ENCODE measurements at places on chromosomes 3 and 15. TPM values are rescaled to one million over a fixed set of nuclear protein-coding genes. Genes with fewer than 3 reads are reported as not detected.

DNA sequence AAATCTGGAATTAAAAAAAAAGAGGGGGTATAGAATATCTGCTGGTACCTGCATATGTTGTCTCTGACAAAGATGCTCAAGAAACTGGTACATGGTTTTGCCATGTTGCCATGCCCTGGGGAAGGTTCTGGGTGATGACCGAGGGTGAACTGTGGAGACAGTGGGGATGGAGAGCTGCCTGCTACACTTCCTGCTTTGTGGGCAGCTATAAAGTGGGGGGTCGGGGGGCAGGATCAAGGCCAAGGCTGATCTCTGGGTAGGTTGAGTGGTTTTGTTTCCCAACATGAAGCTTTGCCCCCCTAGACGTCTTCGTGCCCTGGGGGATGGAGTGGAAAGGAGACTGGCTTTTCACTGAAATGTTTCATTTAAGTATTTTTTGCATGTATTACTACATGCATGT, 74.6 kb downstream of the IQSEC1 start:
- no peak for DNase-seq

- DNase-seq, result no peak
Measured at GRCh38 chr15:71186267-71186666, 71.0 kb downstream of the THSD4 start.

A4GNT gene
- not detected for total RNA-seq

- DNase-seq, result no peak
Measured at GRCh38 chr3:158097081-158097592, 9.1 kb downstream of the SHOX2 start.

ITGA11 gene
- total RNA-seq, result 4.5 TPM

- no peak for DNase-seq
Measured at GRCh38 chr3:23701716-23702597, 103.8 kb upstream of the UBE2E1 start.

ATP13A5 gene
- total RNA-seq, result not detected

- no peak for DNase-seq
Measured at GRCh38 chr3:110625201-110625747, 446.3 kb upstream of the NECTIN3 start.

REC114 gene
- total RNA-seq, result not detected

DNA sequence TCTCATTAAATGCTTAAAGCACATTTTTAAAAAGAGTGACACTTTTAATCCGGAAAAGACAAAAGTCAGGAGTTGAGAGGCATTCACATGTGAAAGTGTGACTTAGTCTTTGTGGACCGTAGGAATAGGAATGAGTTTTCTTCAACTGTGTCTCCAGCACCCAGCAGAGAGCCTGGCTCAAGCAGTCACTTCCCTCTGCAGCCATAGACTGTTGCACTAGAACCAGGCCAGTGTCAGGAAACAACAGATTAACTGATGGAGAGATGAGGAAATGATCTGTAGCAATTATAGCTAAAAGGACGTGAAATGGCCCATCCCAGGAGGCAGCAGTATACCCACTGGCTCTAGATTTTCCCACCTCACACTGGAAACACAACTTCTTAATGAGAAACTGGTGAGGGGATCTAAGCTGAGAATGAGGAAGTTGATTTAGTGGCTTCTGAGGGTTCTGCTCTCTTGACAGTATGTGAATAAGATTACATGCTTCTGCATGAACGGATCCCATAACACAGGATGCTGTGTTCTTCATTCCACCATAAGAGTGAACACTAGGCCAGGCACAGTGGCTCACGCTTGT, 19.8 kb downstream of the CFAP92 start:
- DNase-seq, result no peak

DNA sequence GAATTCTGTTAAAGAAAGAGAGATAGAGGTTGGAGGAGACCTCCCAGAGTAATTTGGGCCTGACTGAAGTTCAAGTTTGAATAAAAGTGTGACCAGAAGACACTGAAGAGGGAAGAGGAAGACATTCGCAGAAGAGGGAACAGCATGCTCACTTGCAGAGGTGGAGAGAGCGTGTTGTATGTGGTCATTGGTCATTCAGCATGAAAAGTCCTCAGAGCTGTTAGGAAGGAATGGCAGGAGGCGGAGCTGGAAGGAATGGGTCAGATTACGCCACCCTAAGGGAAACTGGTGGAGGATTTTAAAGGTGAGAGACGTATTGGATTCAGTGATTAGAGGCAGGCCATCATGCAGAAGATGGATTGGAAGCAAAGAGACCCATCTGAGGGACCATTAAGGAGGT, 41.6 kb downstream of the IQCH start:
- no peak for DNase-seq

DNA sequence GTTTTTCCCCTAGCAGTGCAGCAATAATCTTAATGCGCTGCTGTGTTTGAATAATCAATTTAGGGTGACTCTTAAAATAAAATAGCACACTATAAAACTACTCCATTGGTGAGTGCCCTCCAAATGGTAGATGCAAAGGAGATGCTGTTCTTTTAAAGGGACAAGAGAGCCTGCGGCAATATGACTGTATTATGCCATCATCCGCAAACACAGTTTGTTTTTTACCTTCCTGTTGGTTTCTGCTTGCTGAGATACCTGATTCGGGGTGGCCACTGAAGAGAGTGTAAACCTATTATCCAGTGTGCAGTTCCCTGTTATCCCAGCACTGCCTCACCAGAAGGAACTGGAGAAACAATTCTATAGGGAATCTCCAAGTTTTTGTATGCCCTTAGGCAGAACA, 523.1 kb upstream of the TGFBR2 start:
- no peak for DNase-seq

TAGLN3 gene
- not detected for total RNA-seq

GRCh38 chr15:44295750-44296431, 7.4 kb downstream of the GOLM2 start:
- no peak for DNase-seq

DNA sequence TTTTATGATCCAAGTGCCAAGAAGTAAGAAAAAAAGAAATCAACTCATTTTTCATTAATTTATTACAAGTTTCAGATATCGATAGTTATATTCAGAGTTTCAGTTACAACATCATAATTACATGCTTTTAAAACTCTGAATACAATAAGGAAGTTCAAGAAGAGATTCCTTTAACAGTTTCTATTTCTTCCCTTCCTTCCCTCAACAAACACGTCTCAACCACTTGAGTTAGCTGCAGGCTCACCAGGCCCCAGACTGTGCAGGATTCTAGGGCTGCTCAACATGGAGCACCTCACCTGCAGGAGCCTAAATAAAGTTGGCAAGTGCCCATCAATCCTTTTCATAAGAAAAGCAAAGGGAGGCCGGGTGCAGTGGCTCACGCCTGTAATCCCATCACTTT, 79.2 kb upstream of the FNDC3B start:
- DNase-seq, result no peak

- DNase-seq, result no peak
Measured at GRCh38 chr15:43268111-43269105, 1.7 kb upstream of the TGM5 start.

- no peak for DNase-seq
Measured at GRCh38 chr15:43093026-43093425, 12.8 kb downstream of the UBR1 start.

GRCh38 chr15:82536409-82537350, 3.6 kb downstream of the RPS17 start:
- no peak for DNase-seq

SLC22A13 gene
- total RNA-seq, result 1.00 TPM

- DNase-seq, result no peak
Measured at GRCh38 chr3:57727106-57727505, 29.0 kb upstream of the SLMAP start.

PRC1 gene
- 3.8 TPM for total RNA-seq

SLC24A5 gene
- total RNA-seq, result not detected

- no peak for DNase-seq
Measured at GRCh38 chr3:187744169-187745151, 808 bp downstream of the BCL6 start.

KNG1 gene
- not detected for total RNA-seq

CLDN11 gene
- 61.1 TPM for total RNA-seq

- DNase-seq, result no peak
Measured at GRCh38 chr15:44550256-44550655, 13.3 kb downstream of the EIF3J start.

GRCh38 chr3:160815280-160815679, 59.2 kb downstream of the PPM1L start:
- DNase-seq, result no peak

- no peak for DNase-seq
Measured at GRCh38 chr15:45114076-45114750, at the start of the genes DUOX2 and DUOXA2. TSS of gene DUOX2 (minus strand) at chr15:45114172. CDS start at chr15:45113411, 761 bp downstream. TSS of gene DUOXA2 (plus strand) at chr15:45114326. CDS start at chr15:45114606, 280 bp downstream.

DNA sequence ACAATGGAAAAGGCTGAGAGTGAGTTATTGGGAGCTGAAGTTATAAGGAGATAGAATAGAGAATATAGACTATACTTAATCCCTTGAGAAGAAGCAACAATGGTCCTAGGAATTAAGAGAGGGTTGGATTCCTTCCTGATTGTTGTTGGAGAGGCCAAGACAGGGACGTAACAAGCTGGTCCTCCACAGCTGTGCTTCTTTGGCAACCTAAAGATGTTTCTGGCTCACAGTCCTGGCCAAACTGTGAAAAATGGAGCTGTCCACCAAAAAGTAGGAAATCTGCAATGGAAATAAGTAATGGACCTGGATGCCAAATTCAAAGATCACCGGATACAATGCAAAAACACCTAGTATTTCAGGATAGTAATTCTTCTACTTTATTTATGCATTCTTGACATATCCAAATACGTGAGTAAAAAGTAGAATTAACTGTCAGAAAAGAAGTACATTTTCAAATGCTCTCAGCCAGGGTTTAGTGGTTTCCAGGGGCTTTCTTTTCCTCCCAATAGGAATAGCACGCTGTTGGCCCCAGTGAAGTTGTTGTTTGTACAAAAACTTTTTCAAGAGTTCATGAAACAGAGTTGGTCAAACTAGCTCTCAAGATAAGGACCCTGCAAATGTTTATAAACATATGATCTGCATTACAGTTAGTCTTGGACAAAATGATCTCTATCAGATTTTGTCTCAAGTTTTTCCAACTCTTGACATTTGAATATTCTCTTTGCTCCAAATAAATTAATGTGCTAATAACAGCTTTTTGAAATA, 28.3 kb downstream of the CERS3 start:
- no peak for DNase-seq

DNA sequence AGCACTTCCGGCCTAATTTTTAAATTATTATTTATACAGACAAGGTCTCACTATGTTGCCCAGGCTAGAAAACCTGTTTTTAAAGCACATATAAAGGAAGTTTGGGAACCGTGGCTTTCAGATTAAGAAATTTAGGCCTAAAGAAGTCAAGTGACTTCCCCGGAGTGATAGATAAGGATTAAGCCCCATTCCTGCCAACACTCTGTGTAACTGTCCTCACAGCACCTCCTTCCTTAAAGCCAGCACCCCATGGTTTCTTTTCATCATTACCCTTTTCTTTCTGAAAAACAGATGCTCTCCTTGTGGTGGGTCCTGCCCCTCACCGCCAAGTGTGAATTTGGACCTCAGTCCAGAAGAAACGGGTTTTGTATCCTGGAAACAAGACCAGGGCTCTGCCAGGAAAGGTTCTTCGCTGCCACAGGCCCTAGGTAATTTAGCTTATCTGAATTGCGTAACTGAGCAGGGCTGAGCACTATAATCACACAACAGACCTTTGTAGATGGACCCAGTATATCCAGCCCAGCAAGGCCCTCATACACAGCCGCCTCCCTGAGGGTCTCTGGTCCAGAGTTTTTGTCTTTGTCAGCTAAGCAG, 231.3 kb downstream of the PLCL2 start:
- DNase-seq, result no peak

GRCh38 chr15:101458908-101459578, 30.5 kb downstream of the PCSK6 start:
- no peak for DNase-seq

DNA sequence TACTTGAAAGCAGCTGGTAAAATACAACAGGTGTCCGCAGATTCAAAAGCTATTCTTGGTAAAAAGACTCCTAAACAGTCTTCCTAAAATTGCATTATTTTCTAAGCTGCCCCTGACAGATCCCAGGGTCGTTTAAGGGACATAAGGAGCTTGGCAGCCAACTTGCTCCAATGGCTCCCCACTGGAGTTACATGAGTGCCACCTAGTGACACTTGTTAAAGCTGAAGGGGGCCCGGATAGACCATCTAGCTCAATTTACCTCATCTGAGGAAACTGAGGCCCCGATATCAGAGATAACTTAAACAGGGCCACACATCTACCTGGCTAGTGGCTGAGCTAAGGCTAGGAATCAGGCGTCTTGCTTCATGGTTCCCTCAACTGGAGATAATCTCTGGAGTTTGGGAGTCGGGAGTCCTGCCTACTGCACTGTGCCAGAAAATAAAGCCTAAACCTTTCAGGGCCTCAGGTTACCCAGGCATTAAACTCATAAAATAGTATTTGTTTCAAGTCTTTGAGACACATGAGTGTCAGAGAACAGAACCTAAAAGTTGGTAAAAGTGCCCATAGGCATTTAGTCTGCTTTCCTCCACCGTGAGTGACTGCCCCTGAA, 6.5 kb upstream of the TBC1D23 start:
- no peak for DNase-seq

GRCh38 chr3:190496859-190497258, 17.0 kb upstream of the IL1RAP start:
- no peak for DNase-seq

DNA sequence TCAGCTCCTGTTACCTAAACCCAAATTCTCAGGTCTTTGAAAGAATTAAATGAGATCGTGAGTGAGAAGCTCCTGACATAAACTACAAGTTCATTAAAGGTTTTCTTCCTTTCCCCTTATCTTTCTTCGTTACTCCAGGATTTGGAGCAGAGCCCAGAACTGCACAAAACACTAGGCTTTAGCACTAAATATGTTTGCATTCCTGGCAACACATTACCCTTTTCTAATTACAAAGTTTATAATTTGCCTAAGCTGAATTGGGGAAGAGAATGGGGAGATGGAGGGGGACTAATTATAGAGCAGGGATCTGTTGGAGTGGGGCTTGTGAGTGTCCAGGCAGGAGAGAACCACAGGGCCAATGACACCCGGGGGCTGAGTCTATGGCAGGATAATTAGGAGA, 109.7 kb downstream of the SV2B start:
- no peak for DNase-seq

GRCh38 chr3:152696962-152697361, 138.0 kb upstream of the P2RY1 start:
- DNase-seq, result no peak

GRCh38 chr15:91214675-91215590, 114.9 kb downstream of the SV2B start:
- DNase-seq, result no peak

DNA sequence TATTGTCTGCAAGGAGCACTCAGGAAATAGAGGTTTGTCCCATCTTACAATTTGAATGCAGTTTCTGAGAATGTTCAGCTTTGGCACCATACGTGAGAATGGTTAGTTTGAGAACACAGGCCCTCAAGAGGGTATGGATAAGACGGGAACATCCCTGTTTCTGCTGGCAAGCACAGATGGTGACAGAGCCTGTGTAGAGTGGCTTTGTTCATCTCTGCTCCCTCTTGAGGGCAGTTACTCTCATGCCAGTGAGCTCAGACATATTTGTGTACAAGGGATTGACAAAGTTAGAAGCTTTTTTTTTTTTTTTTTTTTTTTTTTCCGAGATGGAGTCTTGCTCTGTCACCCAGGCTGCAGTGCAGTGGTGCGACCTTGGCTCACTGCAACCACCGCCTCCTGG, 71.5 kb upstream of the FILIP1L start:
- DNase-seq, result no peak

PLSCR5 gene
- total RNA-seq, result not detected

Measured in mesenteric fat pad (tissue), 1 donor.